ENCODE measurements at places on chromosomes 12 and 14. TPM values are rescaled to one million over a fixed set of nuclear protein-coding genes. Genes with fewer than 3 reads are reported as not detected.

- peak; percentile 34 for DNase-seq
Measured at GRCh38 chr12:53380794-53381730, 1.1 kb downstream of the SP1 start.

GRCh38 chr12:126551869-126552268 is 1486.6 kb downstream of the AACS start:
- DNase-seq: no peak

- DNase-seq: no peak
Measured at GRCh38 chr12:15534322-15534721, 212.0 kb downstream of the PTPRO start.

DNA sequence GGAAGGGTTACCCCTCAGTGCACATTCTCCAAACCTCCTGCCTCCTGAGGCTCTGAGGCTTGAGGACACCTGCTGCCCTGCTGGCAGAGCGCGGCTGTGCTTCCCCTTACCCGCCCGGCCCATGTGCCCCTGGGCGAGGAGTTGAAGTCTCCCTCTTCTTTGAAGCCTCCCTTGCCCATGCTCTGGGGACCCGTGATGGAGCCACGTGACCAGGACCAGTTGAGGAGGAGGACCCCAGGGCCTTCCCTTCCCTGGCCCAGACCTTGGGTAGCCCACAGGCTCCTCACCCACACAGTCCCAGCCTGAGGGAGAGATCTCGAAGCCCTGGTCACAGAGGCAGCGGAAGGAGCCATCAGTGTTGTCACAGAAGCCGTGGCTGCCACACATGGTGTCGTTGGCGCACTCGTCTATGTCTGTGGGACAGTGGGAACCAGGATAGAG is 12.9 kb downstream of the ISCA2 start:
- DNase-seq: no peak

- no peak for DNase-seq
Measured at GRCh38 chr14:74613211-74613914, 1.3 kb upstream of the LTBP2 start.

- no peak for DNase-seq
Measured at GRCh38 chr12:96400631-96401075, 414 bp upstream of the CDK17 start.

GYS2 gene
- total RNA-seq: not detected

DNA sequence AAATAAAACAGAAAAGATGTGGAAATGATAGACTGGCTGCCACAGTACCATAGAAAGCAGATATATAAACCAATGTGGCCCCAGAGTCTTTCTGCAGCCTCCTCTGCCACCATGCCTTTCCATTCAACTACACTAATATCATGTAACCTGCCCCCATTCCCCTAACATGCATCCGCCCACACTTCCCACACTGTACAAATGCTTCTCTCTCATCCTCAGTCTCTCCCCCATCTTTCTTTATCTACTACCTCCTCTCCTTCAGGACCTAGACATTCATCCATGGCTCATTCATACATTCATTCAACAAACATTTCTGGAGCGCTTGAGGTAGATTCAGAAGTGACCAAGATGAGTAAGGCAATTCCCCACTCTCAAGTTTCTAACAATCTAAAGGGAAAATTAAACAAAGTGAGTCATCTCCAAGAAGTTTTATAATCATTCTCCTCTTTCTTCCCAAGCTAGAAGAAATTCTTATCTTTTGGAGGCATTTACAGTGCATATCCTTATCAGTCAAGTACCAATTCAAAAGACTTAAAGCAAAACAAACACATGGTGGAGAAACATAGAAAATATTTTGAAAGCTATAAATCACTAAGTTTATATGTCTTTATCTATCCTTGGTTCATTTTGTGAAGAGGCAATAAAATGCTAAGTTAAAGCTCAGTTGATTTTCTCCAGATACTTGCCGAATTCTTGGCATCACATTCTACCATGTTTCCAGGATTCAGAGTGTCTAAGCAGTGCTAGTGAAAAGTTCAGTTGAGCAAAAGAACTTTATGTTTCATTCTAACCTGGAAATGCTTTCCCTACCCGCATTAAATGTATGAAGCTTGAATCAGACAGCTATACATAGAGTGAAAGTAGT is 70.5 kb upstream of the FRMD6 start:
- DNase-seq: no peak

GRCh38 chr12:69897744-69898143 is 72.7 kb downstream of the MYRFL start:
- no peak for DNase-seq

MLEC gene
- total RNA-seq: 266 TPM

FOXA1 gene
- 191 TPM for total RNA-seq

HAL gene
- total RNA-seq: not detected

ACACB gene
- total RNA-seq: 4.8 TPM

All from HT-29 (cell line).